Inflammatory macrophage (primary cell): ENCODE measurements at places on chromosomes 12 and 14.

GRCh38 chr12:100799770-100800169, 5.2 kb downstream of the ANO4 start:
- DNase-seq = no peak

DNA sequence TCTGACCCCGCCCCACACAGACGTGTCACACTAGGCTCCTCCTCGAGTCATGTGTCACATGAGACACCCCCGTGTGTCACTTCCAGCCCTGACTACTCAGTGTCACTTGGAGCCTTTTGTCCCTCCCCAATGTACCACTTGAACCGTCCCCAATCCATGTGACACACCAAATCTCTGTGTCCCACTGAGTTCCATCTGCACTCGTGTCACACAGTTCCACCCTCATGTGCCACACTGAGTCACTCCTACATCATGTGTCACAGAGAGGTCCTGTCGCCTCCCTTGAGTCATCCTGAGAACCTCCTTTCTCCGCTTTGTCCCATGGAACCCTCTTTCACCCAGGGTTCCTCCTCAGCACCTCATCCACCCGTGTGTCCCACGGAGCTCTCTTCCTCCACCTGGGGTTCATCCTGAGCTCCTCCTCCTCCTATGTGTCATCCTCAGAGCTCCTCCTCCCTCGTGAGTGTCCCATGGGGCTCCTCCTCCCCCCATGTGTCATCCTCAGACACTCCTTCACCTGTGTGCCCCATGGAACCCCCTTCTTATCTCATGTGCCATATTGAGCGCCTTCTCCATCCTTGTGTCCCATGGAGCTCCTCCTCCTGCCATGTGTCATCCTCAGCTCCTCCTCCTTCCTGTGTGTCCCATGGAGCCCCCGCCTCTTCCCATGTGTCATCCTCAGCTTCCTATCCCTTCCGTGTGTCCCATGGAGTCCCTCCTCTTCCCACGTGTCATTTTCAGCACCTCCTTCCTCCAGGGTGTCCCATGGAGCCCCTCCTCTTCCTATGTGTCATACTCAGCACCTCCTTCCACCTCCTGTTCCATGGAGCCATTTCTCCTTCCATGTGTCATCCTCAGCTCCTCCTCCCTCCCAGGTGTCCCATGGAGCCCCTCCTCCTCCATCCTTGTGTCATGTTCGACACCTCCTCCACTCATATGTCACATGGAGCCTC, 32.0 kb downstream of the RTL1 start:
- no peak for DNase-seq

DNA sequence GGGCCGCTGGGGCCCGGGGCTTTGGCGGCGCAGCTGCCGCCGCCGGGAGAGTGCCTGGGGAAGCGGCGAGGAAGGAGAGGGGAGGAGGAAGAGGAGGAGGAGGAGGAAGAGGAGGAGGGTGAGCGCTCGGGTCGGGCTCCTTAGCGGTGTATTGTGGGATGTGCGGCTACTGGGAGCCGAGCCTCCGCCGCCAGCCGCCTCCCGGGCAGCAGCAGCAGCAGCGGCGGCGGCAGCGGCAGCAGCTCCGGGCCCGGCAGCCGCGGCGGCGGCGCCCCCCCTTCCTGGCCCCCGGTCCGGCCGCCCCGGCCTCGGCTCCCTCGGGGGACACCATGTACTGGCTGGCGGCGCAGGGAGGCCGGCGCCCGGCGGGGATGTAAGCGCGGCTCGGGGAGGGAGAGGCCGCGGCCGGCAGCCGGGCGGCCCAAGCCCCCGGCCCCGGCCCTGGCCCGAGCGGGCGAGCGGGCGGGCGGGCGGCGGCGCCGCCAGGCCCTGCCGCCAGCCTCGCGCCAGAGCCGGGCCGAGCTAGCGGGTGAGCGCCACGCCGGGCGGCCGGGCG, at the start of gene SETD1B:
TSS of gene SETD1B (plus strand) at position 149 of the 556 bp plus-strand sequence. CDS start 729 bp downstream, outside the sequence.
- DNase-seq = peak; percentile 65

GRCh38 chr12:765840-766239, 13.5 kb downstream of the WNK1 start:
- no peak for DNase-seq

DNA sequence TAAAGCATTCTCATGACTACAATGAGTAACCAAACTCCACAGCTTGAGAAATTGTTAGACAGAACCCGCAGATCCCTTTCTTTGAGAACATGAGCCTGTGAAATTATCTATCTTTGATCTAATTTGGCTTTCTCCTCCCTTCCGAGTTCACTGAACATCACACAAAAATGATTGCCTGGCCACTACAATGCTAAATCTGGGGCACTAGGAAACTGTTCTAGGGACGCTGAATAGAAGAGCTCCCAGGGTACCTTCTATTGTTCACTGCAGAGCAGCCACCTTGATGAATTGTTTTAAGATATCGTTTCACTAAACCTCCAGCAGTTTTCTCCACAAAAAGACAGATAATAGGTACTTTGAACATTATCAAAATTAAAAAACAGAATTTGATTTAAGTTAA, 47.5 kb downstream of the SINHCAF start:
- DNase-seq = no peak

GRCh38 chr12:106112145-106112821, 26.5 kb downstream of the NUAK1 start:
- DNase-seq = peak; percentile 37

DNA sequence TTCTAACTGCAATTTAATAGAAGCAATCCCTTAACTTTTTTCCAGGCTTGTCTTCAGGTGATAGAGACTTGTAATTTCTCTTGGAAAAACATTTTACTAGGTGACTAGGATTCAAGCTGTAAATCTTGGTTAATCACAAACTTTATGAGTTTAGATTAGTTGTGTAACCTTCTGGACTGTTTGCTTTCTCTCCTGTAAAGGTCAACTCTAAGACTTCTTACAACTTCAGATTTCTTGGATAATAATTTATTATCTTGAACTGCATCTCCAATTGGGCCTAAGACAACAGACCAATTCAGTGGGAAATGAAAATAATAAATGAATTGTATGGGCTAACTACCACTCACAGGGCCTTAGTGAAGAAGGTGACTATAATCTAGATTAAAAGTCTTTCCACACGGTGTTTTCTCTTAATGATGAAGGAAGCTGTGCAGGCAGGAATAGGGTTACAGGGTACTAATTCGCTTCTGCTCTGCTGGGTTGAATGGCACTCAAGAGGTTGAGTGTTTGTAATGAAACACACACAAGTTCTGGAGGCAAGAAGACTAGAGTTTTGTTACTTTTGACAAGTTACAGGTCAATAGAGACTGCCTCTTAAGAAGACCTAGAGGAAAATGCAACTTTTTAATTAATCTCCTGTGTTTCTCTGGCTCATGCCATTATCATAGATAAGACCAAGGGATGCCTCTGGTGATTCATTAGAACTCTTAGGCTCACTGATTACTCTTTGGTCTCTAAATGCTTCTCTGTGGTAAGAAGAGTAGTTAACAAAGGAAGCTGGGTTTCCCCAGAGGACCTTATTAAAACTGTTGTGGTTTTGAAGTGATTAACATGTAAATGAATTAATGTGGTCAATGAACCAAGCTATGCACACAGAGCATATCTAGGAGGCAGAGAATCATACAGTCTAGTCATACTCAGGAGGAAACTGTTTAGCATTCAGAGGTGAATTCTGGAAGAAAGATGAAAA, 30.0 kb upstream of the OR4E1 start:
- DNase-seq = no peak

GRCh38 chr14:91732859-91733477, 1.1 kb upstream of the CATSPERB start:
- no peak for DNase-seq

GRCh38 chr14:104715416-104715815, 8.6 kb upstream of the ADSS1 start:
- DNase-seq = no peak

DNA sequence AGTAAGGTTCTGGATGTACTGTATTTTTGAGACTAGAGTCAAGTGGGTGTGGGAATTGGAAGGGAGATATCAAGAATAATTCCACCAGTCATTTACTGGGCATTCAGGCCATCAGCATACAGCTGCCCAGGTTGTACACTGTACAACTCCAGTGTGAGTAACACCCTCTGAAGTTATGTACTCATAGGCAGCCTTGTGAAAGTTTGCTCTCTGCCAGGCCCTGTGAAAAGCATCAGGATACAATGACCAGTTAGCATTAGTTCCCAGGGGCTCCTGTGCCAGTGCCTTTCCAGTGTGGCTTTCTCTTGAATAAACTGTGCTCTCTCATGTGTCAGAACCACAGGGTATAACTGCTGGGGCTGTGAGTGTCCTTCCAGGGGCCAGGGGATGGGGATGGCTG, 89.7 kb downstream of the LGMN start:
- DNase-seq = no peak

DNA sequence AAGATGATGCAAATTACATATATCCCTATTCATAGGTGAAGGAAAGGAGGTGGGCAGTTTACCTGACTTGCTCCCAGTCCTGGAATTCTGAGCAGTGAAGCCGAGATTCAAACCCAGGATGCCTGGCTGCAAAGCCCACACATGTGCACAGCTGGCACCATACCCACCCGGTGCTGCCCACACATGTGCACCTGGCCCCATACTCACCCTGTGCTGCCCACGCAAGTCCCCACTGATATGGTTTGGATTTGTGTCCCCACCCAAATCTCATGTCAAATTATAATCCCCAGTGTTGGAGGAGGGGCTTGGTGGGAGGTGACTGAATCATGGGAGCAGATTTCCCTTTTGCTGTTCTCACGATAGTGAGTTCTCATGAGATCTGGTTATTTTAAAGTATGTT, 179.2 kb upstream of the C14orf180 start:
- no peak for DNase-seq

DNA sequence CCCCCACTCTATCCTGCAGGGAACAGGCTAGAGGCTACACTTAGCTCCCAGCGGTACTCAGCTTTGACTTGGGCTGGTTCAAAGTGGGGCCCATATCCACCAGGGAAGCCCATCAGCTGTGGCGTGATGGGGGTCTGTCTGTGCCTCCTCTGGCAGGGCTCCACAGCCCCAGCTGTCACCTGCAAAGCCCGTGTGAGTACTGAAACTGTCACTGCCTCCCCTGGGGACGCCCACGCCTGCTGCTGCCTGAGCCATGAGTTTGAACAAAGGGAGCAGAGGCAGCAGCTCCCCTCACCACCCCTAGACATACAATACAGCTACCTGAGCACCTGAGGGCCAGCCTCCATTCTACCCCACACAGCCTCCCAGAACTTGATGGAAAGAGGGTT, 5.0 kb downstream of the REM2 start:
- DNase-seq = no peak

- DNase-seq = no peak
Observed at GRCh38 chr12:4265280-4265679, 8.3 kb upstream of the CCND2 start.

DNA sequence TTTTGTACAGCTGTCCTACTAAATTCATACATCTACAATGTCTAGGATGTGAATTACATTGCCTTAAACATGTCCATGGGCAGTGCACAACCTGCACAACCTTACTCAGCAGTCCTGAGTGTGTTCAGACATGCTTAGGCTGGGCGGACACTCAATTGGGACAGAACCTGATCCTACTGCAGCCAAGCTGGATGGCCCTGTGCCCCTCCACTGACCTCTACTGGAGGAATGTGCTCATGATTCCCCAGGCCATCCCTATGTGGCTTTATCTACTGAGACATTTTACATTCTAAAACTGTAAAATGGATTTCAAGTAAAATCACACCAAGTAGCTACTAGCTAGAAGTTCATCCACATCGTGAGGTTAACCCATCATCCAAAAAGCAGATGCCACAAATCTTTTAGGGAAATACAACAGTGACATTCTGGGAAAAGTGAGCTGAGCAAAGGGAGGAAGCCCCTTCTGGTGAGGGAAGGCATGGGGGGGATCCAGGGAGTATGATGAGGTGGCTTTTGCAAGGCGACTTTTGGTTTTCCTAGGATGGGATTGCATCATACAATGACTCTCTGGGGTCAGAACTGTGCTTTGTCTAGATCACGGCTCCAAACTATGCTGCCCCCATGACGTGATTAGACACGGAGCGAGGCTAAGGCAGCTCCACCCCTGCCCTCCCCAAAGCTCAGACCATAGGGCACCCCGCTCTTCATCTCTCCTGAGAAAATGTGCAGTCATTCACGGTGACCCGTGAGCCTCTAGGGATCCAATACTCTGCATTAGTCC, 911.7 kb upstream of the TMEM132C start:
- DNase-seq = no peak

- no peak for DNase-seq
Observed at GRCh38 chr14:21874946-21875345, 201.3 kb upstream of the OR4E1 start.

DNA sequence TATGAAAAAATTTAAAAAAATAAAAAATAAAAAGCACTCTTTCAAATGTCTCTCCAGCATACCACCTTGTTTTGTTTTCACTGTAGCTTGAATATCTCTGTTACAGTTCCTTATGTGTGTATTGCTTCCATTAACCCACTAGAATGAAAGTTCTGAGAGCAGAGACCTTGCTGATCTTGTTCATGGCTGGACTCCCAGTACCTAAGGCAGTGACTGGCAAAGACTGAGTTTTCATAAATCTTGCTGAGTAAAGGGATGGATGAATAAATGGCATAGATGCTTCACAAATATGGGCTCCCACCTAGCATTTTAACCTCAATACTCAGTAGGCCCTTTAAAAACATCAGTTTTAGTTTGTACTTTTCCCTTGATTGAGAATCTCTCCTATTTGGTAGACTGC, 915.9 kb downstream of the DIO2 start:
- no peak for DNase-seq

- peak; percentile 64 for DNase-seq
Observed at GRCh38 chr12:56687223-56688128, 608 bp downstream of the PTGES3 start.

DNA sequence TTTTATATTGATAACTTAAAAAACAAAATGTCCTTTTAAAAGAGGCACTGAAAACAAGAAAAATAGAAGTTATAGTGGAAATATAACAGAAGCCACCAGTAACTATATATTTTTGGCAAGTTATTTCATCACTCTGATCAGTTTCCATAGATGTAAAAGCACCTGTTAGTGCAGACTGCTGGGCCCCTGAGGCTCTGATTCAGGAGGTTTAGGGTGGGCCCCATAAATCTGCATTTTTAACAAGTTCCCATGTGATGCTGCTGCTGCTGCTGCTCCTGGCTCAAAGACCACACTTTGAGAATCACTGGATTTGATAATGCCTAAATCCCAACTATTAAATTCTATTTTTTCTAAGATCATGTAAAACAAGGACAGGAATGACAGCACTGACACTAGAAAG, 251.1 kb downstream of the MED13L start:
- DNase-seq = no peak

GRCh38 chr12:77521508-77522115, 309.1 kb upstream of the NAV3 start:
- DNase-seq = no peak

GRCh38 chr14:99436247-99437180, 44.1 kb downstream of the SETD3 start:
- DNase-seq = peak; percentile 28

- DNase-seq = no peak
Observed at GRCh38 chr12:5593086-5593485, 161.2 kb downstream of the NTF3 start.
